ENCODE measurements at places on chromosomes 12 and 14.

DNA sequence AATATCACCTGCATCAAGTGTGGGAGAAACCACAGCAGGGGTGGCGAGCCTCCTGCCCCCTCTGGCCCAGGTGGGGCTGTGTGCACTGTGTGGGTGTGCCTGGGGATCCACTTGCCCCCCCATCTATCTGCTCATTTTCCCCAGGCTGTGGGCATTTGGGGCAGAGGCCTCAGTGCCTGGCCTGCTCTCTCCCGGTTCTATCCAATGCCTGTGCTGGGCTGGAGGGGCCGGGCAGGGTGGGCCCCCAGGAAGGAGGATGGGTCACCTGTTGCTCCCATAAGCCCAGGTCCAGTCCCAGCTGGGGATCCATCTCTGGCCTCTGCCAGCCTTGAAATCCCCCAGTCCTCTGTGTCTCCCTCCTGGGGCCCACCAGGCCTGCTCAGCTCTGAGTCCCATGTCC, 105.6 kb downstream of the TMEM121 start:
- DNase-seq = no peak

GRCh38 chr12:9745199-9745598, 12.3 kb upstream of the CLECL1 start:
- no peak for DNase-seq

GRCh38 chr14:92978229-92979021, 55.5 kb downstream of the CHGA start:
- no peak for DNase-seq

- no peak for DNase-seq
These were observed 4.3 kb upstream of the TRAF3 start for GRCh38 chr14:102772781-102773570.

GRCh38 chr12:117235261-117235660, 45.0 kb upstream of the FBXO21 start:
- DNase-seq = no peak

DNA sequence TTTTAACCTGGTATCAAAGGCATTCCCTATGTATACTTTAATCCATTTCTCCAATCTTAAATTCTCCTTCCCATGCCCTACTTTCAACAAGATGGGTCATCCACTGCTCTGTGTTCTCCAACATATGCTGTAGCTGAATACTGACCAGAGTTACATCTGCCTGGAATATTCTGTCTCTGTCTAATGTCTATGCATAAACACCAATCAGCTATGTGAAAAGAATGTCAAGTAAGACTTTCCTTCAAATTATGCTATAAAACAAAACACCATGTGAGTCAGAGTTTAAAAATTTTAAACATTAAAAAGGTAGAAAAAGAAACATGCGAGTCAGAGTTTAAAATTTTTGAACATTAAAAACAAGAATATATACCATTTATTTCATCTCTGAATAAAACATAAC, 19.3 kb downstream of the NT5DC3 start:
- no peak for DNase-seq

- no peak for DNase-seq
These were observed 258.4 kb upstream of the SFSWAP start for GRCh38 chr12:131452444-131452860.

DNA sequence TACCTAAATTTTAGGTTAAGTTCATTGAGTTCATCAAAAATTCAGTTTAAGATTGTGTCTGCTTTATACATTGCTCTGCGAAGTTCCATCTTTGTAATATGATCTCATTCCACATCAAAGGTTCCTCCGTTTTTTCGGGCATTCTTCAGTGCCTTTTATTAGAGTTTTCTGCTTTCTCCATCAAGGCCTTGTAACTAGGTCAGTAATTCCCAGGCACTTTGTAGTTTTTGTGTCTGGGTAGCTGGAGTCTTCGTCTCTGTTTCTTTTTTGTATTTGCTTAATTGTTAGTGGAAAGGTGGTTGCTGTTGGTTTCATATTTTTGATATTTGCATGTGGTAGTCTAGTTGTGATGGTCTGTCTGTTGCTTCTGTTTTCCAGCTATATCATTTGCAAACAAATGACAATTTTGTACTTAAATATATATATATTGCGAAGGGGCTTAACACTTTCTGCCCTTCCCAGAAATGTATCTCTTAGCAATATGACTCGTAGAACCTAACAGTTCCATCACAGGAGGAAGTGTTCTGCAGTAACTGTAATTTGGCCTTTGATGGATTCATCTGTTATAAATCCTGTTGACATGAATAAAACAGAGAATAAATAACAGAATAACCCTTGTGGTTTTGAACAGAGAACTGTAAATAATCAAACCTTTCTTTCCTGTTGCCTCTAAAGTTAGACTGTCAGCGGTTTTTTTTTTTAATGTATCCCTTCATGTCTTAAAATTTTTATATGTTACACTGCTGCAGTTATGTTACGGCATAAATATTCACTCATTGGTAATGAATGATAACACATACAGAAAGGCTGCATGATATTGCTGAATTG, 88.4 kb upstream of the DYNC1H1 start:
- DNase-seq = no peak

GRCh38 chr14:99601361-99601831, 2.6 kb downstream of the CCDC85C start:
- DNase-seq = no peak

- DNase-seq = peak; percentile 16
These were observed 379.1 kb downstream of the GALC start for GRCh38 chr14:87613881-87614280.

DNA sequence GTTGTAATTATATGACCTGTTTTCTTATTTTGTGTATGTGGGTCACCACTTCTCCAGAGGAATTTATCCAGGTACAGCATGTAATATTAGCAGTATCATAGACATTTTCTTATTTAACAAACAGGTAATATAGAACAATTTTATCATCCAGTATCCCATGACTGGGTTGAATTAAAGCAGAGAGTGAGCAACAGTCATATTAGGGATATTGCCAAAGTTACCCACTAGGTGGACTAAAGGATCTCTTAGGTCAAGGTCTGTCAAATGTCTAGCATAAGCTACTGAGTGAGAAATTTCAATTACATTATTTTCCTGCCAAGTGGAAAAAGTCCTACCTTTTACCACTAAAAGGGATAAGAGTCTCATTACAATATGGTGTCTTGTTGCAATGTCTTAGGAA, 62.1 kb upstream of the TRIM9 start:
- DNase-seq = peak; percentile 54

DNA sequence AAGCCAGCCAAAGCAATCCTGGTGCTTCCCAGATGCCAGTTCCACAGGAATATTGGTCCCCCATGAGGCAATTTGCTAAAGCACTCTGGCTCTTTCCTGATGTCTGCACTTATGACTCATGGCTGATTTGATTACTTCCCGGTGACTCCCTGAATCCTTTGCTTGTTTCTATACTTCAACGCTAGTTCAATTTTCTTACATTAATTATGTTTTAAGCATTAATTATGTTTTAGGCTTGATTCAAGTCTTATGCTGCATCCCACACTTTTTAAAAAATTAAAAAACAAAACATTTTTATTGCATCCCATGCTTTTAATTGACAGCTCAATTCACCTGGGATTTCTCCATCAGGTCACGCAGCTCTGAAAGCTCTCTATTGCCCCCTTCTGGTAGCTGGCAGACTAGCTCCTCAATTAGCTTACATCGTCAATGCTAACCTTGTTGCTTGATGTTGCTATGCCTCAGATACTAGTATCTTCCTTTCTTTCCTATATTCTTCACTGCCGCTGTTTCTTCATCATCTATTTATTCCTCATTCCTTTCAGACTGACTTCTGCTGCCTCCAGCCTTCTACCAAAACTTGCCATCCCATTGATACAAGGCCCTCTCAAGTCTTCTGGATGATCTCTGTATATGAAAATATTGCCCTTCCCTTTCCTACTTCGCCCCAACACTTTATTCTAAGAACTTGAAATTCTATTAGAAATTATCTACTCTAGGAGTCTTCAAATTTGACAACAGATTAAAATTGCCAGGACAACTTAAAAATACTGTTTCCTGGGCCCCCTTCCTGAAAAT, 32.0 kb downstream of the TSHR start:
- DNase-seq = peak; percentile 78

GRCh38 chr14:85534458-85535293, 4.7 kb downstream of the FLRT2 start:
- no peak for DNase-seq

GRCh38 chr14:24851837-24852236, 198.1 kb downstream of the STXBP6 start:
- peak; percentile 10 for DNase-seq

- DNase-seq = no peak
These were observed 192.2 kb downstream of the SYT1 start for GRCh38 chr12:79056775-79057174.

DNA sequence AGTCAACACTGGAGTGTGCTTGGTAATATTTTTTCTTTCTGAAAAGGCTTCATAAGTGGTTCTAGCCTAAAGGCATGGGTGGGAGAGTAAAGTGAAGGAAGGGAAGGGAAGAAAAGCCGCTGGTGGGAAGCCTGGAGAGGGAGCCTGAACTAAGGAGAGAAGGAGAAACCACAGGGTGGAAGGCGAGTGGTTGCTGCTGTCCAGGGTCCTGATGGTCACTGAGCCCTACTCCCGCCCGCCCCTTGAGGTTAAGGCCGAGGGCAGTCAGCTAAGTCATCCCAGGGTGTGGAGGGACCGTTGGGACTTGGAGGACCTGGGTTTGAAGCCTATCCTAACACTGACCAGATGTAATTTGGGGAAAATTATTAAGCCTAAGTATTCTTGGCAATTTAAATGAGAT, 189.1 kb downstream of the PIWIL1 start:
- no peak for DNase-seq

DNA sequence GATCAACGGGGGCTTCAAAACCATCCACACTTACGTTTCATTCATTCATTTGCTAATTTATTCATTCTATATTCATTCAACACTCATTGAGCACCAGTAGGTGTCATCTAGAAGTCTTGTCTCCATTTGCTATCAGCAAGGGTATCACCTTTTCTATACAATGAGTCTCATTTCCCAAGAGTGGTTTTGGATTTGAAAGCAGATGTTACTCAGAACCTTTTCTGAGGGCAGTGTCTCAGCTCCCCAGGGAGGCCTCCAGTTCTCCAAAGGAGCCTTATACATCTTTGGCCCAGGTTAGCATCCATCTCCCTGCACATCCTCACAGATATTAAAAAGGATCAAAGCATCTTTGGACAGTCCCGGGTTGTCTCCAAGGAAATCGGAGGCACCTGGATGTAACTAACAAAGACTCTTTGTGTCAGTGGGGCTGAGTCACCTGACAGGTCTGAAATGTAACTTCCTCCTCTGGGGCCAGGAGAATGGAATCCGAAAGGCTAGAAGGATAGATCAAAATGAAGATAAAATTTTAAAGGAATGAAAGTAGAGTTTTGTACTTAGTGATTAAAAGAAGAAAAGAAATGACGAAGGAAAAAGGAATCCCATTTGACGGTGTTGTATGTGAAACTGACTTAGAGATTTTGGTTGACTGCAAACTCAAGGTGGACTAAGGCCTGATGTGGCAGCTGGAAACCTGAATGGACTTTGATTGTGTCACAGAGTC, 103.0 kb downstream of the VCPKMT start:
- no peak for DNase-seq

GRCh38 chr12:108609537-108610335, 11.9 kb upstream of the TMEM119 start:
- no peak for DNase-seq

DNA sequence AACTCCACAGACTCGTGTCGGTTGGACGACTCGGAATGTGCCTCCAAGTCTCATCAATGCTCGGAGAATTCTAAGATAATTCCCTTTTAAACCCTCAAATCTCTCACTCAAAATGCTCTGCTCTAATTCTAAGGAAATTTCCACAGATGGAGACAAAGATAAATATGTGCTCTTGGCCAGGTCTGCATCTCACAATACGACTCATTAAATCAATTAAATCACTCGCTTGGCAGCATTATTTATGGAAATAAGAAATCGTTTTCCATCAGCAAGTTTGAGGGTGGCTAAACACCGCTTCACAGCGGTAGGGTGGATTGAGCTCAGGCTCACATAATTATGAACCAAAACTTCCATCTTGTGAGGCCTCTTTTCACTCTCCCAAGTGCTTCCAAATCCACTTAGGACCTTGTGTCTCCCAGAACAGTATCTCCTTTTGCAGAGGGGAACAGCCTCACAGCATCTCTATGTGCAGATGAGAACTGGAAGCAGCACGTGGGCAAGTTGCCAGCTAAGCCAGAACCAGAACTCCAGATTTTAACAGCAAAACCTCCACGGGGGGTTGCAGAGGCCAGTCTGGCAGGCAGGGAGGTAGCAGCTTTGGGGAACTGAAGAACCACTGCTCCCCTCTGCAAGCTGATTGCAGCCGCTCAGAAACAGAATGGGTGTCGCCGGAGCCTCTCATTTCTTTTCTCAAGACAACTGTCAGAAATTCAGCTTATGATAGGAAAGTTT, 43.8 kb downstream of the RIMBP2 start:
- no peak for DNase-seq

- no peak for DNase-seq
These were observed 67.1 kb downstream of the TUNAR start for GRCh38 chr14:95943699-95944098.

DNA sequence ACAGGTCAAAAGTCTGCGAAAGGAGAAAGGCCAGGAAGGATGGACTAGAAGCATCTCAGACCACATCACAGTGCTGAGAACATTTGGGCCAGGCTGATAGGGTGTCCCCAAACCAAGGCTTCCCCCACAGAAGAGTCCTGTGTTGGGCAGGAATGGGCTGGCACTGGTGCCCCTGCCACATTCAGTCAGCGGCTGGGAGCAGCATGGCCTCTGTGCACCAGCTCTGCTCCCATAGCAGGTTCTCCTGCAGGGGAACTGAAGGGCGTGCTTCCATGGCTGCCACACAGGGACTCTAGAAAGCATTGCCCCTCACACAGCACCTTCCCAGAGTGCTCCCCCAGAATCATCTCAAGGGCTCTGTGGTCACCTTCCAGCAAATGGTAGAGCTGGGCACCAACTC, 17.5 kb downstream of the EVL start:
- no peak for DNase-seq

GRCh38 chr14:78902010-78902623, 731.9 kb downstream of the NRXN3 start:
- DNase-seq = peak; percentile 26

DNA sequence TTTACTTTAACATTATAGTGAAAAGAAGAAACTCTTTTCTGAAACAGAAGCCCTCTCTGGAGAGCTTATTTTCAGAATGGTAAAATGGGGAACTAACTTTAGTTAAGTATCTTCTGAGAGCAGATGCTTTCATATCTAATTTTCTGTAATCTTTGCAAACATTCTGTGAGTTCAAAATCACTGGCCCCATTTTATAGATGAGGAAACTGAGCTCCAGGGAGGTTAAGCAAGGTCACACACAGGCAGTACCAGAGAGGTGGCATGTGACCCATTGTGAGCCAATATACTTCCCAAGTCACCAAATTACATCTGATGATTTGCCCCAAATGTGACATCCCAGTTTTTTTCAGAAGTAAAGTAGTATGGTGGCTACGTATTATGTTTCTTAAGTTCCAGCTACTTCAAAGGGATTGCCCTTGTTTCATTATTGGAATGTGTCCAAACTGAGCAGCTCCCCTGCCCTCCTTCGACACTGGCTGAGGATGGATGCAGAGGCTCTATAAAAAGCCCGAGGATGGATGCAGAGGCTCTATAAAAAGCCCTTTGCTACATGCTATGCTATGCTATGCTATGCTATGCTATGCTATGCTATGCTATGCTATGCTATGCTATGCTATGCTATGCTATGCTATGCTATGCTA, 36.2 kb upstream of the NUDT4 start:
- no peak for DNase-seq
